ENCODE measurements at places on chromosomes 12 and 14. TPM values are rescaled to one million over a fixed set of nuclear protein-coding genes. Genes with fewer than 3 reads are reported as not detected.

- peak; percentile 20 for DNase-seq
Measured at GRCh38 chr12:29148596-29148910, 525 bp upstream of the FAR2 start.

- DNase-seq = no peak
Measured at GRCh38 chr12:95882080-95882479, 23.3 kb downstream of the SNRPF start.

DNA sequence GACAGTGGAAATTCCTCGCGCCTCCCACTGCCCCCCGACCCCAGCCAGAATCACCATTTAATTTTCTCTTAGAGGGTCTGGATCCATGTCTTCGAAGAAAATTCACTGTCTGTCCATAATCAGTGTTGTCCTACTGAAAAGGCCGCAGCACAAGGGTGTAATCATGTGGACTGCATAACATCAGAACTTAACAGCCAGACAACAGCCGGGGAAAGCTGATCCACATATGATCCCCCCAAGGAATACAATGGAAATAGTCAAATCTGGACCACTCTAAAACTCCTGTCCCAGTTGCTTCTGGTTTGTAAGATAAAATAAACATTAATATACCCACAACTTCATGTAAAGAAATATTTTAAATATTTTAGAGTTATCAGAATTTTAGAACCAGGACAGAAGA, 177.5 kb downstream of the SSPN start:
- DNase-seq = no peak

DNA sequence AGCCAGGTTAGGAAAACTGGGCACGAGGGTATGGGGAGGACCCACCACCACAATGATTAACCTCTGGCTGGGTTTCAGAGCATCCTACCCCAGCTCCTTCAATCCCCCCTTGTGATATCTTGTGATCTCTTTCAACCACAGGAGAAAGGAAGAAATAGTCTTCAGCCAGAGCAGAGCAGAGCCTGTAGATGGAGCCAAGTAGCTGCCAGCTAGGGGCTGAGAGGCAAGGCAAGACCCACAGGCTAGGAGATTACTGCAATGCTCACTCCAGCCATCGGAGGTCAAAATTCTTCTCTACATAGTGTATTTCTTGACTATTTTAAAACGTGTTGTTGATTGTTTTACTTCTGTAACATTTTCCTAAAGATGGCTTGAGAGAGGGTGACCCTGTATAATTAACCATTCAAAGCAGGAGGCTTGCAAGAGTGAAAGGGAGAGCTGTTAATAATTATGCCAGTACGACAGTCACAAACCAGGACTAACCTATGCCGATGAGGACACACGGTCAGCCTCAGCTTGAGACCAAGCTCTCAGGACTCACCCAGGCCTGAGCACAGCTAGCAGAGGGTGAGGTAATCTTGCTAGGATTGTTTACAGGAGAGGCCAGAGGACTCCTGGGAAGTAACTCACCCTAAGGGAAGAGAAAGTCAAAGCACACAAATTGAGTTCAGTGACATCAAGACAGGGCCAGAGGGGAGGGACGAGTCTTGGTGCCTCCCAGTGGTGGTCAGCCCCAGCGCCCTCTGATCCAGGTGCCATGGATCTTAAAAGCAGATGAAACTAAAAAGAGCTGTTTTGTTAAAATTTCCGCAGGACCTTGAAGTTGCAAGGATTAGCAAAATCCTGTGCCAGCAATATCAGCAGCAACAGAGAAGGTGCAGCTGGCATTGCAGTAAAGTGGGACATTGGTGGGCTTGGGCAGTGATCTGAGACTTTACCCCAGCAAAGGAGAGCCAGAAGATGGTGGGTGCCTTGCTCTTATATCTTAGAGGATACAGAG, 29.8 kb upstream of the CDKN3 start:
- peak; percentile 42 for DNase-seq

DNA sequence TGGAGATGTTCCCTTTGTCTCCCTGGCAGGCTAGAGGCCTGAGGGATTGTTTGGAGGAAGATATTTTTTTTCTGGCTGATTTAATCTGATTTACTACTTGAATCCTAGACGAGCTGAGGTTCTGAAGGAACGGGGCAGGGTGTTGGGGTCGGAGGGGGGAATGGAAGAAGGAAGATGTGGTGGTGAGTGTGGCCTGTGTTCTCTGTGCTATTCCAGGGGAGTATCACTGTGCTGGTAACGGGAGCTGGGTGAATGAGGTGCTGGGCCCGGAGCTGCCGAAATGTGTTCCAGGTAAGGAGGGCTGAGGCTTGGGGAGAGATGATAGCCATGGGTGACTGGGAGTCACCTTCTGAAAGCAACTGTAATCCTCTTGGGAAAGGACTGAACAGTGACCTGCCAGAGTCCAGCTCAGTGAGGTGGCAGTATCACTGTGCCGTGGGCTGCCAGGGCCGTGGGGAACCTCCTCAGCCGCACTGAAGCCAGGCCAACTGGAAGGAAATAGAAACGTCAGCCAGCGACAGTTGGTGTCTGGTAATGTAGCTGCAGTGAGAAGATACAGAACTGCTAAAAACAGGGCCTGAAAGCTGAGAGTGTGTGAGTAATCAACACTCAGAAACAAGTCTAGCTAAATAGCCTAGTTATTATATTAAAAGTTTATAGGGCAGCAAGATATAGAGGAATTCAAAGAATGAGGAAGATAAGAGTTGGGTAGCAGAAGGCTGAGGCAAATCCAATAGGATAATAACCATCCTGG, 7.9 kb downstream of the C1S start:
- DNase-seq = peak; percentile 52

DNA sequence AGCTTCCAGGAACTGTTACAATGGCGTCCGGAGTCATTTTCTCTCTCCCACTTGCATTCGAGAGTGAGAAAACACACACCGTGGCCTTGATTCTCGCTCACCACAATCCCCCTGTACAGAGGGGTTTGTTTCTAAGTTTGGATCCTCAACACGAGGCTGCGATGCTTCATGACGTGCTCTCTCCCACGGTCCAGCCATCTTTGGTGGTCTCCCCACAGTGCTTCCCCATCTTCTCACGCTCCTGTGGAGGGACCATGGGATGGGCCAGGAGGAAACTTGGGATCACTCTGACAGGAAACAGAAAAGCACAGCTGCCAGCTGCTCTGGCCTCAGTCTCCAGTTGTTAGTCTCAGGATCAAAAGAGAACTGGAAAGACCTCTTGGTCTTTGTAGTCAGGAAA, 28.1 kb downstream of the OR10P1 start:
- DNase-seq = no peak

GRCh38 chr12:131607658-131608447, 103.0 kb upstream of the SFSWAP start:
- no peak for DNase-seq

- DNase-seq = no peak
Measured at GRCh38 chr12:73308079-73308478, 1035.9 kb downstream of the TRHDE start.

DNA sequence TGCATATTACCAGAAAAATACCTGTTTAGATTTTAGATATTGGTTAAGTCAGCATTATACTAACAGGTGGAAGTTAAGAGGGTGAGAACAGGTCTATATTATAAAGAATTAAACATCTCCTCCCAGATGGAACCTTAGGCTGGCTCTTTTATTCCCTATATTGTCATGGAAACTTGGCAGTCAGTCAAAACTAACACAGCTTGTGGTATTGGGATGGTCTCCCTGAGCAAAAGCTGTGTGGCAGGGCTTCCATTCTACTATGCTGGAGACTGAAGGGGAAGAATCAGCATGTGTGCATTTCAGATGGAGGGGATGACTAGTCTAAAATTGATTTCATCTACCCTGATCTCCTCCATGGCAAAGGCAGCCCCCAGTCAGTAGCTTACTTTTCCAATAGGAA, 66.7 kb downstream of the SMOC1 start:
- no peak for DNase-seq

GRCh38 chr14:56162476-56162875, 44.3 kb downstream of the PELI2 start:
- no peak for DNase-seq

DNA sequence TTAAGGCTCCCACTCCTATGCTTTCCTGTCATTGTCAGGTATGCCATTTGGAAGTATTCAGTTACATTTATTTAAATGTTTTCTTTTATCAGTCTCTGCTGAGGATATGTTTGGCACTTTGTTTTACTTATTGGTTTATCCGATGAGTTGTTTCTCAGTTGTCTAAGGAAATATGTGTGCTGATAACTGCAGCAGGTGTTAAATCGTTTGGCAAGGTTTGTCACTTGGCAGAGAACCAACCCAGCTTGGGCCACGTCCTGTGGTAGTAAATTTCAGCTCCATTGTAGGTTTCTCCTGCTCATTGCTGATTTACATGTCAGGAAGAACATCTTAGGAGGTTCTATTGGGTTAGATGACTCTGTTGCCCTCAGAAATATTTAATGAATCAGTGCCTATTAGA, 22.0 kb upstream of the MGST1 start:
- no peak for DNase-seq

DNA sequence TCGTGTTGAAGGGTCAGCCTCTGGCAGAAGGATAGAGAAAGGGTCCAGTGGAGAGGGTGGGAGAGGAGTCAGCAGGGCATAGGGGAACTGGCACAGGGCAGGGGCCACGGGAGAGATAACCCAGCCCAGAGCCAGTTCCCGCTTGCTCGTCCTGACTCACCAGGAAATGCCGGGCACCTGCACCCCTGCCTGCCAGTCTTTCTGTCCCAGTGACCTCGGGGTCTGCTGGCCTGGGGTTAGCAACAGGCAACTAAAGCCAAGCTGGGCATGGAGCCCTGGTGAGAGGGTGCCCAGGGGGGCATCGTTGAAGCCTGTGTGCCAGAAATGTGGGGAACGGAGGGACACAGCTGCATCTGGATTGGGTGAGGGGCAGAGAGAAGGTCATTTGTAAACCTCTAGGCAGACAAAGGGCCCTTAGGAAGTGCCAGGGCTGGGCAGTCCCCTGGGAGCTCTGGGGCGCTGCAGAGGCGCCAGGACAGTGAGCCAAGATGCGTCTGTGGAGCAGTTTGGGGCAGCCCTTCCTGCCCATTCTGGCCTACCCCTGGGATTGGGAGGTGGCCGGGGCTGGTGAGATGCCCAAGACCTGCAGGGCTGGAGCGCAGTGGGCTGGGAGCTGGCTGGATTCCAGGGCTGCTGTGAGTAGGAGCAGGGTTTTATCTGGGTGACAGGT, 5.5 kb downstream of the TNFAIP2 start:
- no peak for DNase-seq

- no peak for DNase-seq
Measured at GRCh38 chr12:102376181-102376747, 104.1 kb downstream of the IGF1 start.

- DNase-seq = no peak
Measured at GRCh38 chr12:105783983-105784947, 354.5 kb downstream of the NUAK1 start.

DNA sequence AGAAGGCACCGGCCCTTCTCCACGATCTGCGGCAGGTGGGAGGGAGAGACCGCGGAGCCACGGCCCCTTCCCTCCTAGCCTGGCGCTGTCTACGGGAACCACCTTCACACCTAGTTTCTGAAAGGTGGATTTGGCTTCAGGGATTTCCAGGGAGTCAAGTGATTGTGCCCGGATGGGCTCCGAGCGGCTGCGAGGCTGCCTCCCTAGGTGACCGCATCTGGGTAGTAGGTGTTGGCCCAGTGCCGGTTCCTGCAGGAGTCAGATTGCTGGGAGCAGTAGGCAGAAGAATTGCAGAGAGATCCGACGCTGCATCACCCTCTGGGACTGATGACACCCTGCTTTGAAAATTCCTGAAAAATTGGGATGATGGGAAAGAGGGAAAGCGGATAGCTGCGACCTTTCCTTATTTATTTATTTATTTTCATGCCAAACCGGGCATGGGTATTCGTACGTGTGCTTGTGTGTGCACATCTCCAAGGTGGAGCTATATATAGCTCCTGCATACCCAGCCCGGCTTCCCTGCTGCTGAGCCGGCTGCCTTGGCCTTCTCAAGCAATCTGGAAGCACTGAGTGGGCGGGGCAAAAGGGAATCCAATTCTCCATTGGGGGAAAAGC, 1.1 kb downstream of the CNTN1 start:
- no peak for DNase-seq

DNA sequence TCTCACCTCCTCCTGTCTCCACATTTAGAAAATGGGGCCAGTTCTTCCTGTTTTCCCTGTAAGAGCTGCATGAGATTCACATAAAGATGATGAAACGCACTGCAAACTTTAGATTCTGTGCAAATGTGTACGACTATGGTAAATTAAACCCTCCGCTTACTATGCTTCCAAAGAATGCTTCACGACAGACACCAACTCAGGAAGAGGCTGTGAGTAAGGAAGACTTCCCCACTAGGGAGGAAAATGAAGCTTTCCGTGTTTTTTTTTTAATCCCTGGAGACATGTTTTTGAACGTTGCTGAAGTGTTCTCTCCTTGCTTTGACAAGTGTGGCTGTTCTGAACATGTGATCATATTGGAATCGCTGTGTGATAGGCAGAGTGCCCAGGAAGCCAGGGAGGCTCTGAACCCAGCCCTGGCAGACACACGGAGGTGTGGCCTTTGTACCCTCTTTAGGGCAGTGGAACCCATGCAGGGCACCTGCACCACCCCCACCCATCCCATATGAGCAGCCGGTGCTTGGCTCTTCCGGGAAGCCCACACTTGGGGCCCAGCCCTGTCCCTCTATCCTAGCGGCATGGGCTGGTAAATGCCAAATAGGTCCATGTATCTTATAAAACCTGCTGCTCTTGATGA, 7.5 kb upstream of the SYNE3 start:
- DNase-seq = no peak

DNA sequence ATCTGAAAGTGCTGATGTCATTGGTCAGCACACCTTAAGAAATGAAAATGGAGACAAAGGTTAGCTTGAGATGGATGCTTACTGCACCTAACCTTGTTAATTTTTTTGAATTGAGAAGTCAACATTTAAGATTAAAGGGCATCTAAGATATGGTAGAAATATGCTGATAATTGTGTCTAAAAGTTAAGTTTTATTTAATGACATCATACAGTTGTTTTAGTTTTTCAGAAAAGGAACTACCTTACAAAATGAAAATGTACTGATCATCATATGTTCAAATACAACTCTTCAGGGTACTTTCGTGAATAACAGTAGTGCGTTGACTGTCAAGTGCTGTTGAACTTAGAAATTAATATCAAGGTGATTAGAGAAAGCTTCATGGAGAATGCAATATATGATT, 2.5 kb downstream of the SMCO3 start:
- DNase-seq = no peak

DNA sequence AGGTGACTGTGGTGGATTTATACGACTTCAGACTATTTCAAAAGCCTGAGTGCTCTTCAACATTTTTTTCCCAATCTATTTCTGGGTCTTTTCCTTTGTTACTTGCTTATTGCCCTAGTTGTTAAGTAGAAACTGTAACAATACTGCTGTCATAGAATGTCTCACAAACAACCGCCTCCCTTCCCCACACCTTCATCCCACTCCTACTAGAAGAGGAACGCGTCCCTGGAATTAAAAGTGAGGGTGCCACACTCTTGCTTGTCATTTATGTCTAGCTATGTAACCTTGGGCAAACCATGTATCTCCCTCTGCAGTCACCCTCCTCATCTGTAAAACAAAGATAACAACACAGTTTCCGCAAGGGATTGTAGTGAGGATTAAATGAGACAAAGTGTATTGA, 8.6 kb downstream of the BRAP start:
- DNase-seq = no peak

- peak; percentile 72 for DNase-seq
Measured at GRCh38 chr14:29927376-29928116, at the start of gene PRKD1. TSS of gene PRKD1 (minus strand) at chr14:29927847.

Gene TMTC2
- total RNA-seq = 2.6 TPM

Gene CLEC4A
- not detected for total RNA-seq

Gene SLC24A4
- 0.10 TPM for total RNA-seq

Gene EP400
- 12.1 TPM for total RNA-seq

Gene GPHN
- 26.8 TPM for total RNA-seq

Gene TAS2R20
- total RNA-seq = 0.53 TPM

Gene PPP4R3A
- total RNA-seq = 41.9 TPM

Gene MIP
- not detected for total RNA-seq

Gene ERP27
- total RNA-seq = 0.24 TPM

Data from heart left ventricle (tissue), 16 donors.